LNCaP clone FGC (cell line): ENCODE measurements at places on chromosomes 11 and 22.

DNA sequence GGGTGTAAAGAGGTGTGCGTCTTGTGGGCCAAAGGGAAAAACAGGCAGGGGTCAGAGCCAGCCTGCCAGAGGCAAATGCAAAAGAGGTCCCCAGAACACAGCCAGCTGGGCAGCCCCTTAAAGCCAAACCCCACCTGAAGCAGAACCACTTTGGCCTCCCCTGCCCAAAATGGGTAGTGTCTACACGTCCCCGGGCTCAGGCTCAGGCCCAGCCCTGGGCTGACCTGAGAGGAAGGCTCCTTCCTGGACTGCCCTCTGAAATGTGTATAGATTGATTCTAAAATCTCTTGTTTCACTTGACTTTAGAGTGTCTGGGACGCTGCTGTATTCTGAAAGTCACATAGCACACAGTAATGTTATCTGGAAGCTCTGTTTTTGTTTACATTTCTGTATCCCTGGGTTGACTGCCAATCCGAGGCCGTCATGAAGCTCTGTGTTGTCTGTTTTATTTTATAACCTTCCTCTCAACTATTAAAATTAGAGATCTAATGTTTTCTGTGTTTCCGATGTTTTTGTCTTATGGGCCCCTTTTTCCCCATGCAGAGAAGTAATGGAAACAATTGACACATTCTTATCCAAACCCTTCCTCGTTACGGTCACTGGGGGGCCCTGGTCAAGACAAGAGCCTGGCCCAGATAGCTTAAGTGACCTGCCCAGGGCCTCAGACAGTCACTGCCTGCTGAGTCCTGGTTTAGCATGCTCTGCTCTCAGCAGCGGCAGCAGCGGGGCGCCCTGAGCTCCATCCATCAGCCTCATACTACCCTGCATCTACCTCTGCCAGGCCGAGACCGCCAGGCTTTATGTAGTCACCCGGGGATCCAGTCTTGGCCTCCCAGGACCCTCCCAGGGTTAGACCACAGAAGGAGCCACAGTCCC is 10.1 kb downstream of the OVOL1 start:
- DNase-seq = peak; percentile 57

GRCh38 chr22:43094085-43094484 is 4.9 kb upstream of the TTLL1 start:
- no peak for DNase-seq

- DNase-seq = no peak
Observed at GRCh38 chr11:118514103-118514502, 13.2 kb upstream of the TTC36 start.

DNA sequence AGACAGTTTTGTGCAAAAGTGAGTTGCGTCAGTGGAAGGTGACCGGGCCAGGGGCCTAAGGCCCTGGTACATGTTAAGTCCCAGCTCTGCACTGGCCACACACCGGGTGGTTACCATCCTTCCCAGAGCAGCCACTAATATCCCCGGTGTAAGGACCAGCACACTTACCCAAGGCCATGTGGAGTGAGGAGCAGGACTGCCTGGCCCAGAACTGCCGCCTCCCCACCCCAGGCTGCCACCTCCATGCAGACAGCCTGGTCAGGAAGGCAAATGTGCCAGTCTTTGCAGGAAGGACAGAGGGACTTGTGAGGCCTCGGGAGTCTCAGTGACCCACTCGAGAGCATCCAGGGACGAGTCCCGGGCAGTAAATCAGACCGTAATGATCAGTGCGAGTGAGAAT is 102.9 kb downstream of the MORC2 start:
- DNase-seq = no peak

DNA sequence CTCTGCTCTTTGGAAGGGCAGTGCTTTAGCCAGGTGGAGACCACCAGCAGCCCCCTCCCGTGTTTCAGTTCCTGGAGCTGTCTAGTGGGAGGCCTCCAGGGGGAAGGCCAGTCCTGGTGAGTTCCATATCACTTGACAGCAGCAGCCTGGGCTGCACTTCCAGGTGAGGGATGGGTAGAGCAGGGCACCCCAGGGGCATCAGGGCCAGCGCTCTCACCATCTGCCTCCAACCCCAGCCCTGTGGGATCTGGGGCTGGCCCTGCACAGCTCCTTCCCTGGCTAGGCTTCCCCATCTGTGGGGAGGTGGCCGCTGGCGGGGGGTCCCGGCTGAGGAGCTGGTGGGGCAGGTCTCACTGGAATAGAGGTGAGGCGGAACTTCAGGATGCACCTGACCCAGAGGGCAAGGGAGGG is 60.5 kb downstream of the MORC2 start:
- DNase-seq = no peak

GRCh38 chr11:21529187-21529586 is 663.7 kb upstream of the ANO5 start:
- DNase-seq = no peak

- DNase-seq = no peak
Observed at GRCh38 chr11:121095561-121095960, 5.5 kb upstream of the TECTA start.

GRCh38 chr22:38462960-38463784 is 4.7 kb upstream of the KDELR3 start:
- no peak for DNase-seq

DNA sequence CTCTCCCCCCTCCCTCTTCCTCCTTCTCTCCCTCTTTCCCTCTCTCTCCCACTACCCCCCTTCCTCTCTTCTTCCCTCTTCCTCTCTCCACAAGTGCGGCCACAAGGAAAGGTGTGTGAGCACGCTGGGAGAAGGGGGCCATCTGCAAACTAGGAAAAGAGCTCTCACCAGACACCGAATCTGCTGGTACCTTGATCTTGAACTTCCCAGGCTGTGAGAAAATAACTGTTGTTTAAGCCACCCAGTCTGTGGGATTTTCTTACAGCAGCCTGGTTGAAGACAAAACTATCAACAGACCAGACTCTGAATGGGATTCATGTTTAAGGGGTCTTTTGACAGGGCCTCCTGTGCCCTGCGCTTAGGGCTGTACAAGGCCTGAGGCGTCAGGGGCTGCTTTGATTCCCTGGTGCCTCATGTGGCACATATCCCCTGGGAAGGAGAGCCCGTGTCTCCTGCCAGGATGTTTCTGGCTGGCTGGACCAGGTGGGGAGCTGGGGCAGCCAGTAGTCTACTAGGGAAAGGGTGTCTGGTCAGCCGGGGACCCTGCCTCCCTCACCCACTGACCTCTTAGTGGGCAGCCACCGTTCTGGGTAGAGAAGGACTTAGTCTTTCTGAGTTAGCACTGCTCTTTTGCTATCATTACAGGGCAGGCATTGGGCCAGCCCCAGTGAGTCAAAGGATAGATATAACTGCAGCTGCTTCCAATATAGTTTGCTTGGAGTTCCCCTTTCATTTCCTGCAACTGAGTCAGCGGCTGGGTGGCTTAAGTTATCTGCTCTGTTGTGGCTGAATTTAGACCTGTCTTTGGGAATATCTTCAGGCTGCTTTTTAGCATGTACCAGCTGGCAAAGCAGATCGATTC is 6.2 kb downstream of the PANX1 start:
- DNase-seq = no peak
